ENCODE measurements at places on chromosomes 7 and 10.

- no peak for DNase-seq
Measured at GRCh38 chr10:128026615-128027300, 99.5 kb downstream of the MKI67 start.

- no peak for DNase-seq
Measured at GRCh38 chr10:103897241-103897774, 20.7 kb downstream of the STN1 start.

GRCh38 chr7:134888141-134888740, 98.1 kb upstream of the AGBL3 start:
- DNase-seq, result no peak

DNA sequence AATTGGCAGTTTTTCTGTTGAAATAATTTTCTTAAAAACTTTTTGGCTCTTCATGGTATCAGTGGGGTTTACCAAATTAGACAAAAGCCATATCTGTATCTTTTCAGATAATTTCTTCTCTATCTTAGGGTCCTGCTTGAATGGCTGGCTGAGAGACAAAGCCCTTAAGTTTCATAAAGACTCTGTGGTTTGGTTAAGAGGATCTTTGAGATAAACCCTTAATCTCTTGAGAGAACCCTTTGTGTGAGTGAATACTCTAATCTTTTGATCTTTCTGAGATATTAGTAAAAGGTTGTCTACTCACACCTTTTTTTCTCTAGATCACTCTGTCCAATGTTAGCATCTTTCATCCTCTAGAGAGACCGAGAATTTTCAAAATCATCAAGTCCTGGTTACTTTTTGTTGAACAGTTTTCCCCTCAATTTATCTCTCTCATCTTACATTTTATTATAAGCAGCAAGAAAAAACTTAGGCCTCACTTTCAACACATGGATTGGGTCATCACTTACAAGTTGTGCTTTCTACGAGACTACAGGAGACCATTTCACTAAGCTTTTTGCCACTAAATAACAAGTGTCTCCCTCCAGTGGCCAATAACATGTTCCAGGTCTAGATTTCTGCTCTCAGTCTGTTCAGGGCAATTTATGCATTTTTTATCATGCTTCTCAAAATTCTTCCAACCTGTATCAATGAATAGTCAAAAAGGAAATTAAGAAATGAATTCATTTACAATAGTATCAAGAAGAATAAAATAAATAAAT, 28.4 kb downstream of the DNAJC9 start:
- DNase-seq, result no peak

- DNase-seq, result no peak
Measured at GRCh38 chr10:124214610-124215375, 121.4 kb upstream of the CHST15 start.

GRCh38 chr7:8436965-8437364, 3.6 kb downstream of the NXPH1 start:
- peak; percentile 14 for DNase-seq

GRCh38 chr7:105766421-105767073, 109.9 kb downstream of the ATXN7L1 start:
- no peak for DNase-seq

GRCh38 chr7:39071116-39071515, 93.4 kb downstream of the POU6F2 start:
- DNase-seq, result no peak

DNA sequence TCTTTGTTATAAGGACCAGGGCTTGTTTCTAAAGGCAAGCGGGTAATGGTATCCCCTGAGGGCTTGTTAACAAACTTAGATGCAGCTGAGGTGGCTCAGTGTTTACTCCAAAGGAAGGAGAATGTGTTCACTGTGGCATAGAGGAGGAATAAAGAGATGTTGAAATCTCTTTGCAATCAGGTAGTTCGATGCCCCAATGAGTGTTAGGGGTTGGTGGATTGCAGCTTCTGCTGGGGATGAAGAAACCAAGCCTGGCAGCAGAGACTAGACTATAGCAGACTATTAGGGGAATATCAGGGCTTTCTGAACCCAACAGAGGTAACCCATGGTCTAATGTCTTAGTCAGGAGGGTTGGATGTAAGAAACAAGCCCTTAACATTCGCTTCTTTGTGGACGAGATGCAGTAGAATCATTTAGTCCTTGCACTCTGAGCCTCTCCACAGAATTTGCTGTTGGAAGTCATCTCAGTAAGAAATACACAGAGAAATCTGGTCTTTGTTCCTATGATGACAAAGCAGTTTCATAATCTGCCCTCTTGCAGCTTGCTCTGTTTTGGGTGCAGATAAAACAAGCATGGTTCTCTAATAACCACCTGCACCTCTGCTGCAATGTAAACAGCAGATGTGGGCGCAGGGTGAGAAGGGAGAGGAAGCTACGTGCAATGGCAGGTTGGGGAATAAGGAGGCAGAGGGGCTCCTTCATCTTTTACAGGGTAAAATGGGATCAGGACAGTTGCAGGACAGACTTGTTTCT, 108.6 kb downstream of the NRF1 start:
- no peak for DNase-seq

GRCh38 chr7:32506266-32507054, 11.2 kb downstream of the AVL9 start:
- DNase-seq, result no peak

- no peak for DNase-seq
Measured at GRCh38 chr7:99669782-99670181, 10.0 kb downstream of the CYP3A5 start.

- DNase-seq, result no peak
Measured at GRCh38 chr7:69561266-69561960, 36.9 kb upstream of the AUTS2 start.

DNA sequence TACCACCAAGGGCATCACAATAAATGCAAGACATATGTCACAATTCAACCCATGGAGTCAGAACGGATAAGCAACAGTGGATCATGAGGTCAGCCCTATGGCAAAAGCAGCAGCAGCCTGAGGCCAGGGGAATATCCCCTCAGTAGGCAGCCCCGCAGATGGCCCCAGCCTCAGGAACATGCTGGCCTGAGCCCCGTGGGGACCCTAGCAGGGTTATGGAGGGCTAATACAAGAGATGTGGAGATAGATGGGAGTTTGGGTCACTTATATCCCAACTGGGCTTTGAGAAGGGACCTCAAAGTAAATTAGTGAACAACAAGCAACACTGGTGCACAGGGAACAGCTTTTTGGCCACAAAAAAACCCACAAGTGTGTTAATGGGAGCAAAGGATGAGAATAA, 9.1 kb downstream of the TMEM72 start:
- no peak for DNase-seq

GRCh38 chr7:67947646-67948045, 951.0 kb downstream of the TYW1 start:
- DNase-seq, result no peak

GRCh38 chr7:45078125-45078681, 10.6 kb downstream of the NACAD start:
- DNase-seq, result no peak

DNA sequence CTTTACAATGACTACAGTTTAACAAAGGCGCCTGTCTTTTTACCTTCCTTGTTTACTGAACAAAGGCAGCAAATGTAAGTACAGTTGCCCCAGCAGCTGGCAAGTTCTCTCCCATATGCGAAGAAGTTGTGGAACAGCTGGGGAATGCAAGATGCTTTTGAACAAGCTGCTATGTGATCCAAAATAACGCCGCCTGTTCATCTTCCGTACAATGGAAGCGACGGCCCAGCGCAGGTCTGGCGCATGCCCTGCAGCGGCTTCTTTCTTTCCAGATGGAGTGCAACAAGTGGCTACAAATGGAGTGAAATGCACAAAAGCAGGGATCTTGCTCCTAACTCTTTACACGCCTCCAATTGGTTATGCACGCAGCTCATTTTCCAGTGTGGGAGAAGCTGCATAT, 97.0 kb upstream of the SVIL start:
- no peak for DNase-seq

DNA sequence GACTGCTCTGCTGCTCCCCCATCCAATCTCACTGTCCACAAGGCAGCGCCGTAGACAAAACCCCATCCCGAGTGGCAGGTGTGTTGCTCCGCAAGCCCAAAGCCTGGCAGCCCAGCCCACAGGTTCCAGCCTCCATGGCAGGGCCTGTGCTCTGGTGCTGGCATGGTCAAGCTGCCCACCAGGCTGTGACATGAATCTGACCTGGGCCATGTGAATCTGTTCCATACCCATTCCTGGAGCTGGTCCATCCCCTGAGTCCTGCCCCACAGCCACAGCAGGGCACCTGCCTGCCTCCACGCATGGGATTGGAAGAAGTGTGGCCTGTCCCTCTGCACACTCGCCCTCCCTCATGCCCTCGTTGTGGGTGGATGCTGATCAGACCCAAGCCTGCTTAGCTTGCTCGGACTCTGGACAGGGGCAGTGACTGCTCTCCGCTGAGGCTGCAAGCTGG, 128.8 kb downstream of the PTPN20 start:
- no peak for DNase-seq

DNA sequence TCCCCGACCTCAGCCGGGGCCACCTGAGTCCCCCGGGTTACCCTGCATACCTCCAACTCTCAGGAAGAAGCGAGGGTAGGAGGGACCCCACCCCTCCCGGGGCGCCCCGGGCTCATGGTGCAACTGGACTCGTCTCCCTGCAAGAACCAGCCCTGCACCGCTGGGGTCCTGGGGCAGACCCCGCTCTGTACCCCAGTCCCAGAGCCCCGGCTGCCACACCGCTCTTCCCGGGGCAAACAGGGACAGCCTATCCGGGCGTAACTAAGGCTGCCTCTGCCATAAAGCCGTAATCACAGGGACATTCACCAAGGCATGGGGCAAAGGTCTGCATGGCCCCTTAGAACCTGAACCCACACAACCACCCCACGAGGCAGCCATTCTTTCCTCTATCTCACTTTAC, 6.7 kb upstream of the MAFK start:
- no peak for DNase-seq

GRCh38 chr10:3150961-3151360, 21.6 kb downstream of the PITRM1 start:
- DNase-seq, result no peak

GRCh38 chr10:71837098-71837827, 13.8 kb downstream of the PSAP start:
- no peak for DNase-seq

GRCh38 chr10:23186697-23187096, 5.4 kb upstream of the PTF1A start:
- no peak for DNase-seq

DNA sequence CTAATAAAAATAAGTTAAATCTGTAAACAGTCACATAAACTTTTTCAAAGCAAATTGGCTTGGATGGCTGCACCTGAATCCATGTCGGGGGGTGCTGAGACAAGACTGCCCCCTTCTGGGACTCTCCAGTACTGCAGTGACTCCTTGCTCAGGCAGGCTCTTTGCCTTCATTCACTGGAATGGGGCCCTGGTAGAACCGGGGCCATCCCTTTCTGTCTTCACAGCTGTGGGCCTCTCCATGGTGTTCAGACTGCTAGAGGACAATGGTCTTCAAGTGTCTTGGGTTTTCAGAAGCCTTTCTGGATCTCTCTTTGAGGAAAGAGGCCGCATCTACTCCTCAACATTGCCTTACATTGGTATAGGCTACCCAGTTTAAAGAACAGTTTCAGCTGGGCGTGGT, 16.1 kb upstream of the IMPDH1 start:
- peak; percentile 72 for DNase-seq

DNA sequence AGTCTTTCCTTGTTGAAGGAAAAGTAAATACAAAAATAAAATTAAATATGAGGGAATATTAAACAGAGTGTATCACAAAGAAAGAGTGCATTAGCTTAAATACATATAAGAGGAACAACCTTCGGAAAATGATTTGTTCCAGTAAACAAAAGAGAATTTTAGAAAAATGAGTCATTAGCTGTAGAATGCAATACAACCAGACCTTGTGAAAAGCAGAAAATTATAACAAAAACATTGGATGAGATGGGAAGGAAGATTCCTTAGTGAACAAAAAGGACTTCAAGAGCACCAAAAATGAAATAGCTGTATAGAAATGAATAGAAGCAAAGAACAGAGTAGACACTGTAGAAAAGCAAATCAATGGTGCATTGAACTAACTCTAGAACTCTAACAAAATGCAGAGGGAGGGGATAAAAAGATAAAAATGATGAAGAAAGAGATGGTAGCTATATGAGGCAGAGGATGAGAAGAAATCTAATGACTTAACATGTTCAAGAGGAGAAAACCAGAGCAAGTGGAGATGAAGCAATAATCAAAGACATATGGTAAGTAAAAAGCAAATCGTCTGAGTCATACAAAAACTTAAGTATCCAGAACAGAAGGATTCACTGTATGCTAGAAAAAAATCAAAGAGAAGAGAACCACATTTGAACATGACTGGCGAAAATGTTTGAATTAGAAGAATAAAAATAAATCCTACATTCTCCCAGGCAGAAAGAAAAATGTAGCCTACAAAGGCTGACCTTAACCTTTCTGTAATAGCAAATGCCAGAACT, 190.5 kb downstream of the TMEM26 start:
- no peak for DNase-seq

GRCh38 chr10:70162892-70163201, 7.5 kb downstream of the SAR1A start:
- peak; percentile 42 for DNase-seq

GRCh38 chr7:70267381-70268120, 669.3 kb downstream of the AUTS2 start:
- no peak for DNase-seq

GRCh38 chr10:14413523-14413922, 82.8 kb upstream of the FRMD4A start:
- DNase-seq, result no peak

- DNase-seq, result no peak
Measured at GRCh38 chr7:3179456-3179855, 121.6 kb upstream of the SDK1 start.

DNA sequence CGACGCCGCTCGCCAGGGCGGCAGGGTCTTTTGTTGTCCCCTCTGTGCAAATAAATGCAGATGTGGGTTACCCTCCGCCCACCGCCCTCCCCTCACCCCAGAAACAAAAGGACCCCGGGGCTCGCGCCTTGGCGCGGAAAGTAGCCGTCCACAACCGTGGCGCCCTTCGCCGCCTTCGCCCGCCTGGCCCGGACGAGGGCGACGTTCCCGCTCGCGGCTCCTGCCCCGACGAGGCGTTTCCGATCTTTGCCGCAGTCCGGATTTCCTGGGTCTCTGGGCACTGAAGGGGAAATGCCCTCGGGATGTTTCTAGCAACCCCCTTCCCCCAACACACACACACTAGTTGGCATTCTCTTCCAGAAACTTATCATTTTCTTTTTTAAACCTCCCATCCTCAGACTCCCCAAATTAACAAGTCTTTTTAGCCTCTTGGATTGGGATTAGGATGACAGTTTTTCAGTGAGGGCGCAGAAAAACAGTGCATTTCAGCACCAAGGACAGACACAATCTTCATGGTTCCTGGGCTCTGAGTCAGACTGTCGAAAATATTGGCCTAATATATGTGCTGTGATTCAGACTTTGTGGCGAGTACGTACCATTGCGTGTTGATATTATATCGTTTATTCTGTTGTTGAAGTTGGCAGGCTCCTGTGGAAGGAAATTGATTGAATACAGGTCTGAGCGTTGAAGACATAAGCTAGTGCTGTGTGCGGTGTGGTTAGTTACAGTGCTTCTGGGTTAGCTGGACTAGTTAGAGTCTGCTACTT, 771 bp downstream of the PHYHIPL start:
- no peak for DNase-seq

DNA sequence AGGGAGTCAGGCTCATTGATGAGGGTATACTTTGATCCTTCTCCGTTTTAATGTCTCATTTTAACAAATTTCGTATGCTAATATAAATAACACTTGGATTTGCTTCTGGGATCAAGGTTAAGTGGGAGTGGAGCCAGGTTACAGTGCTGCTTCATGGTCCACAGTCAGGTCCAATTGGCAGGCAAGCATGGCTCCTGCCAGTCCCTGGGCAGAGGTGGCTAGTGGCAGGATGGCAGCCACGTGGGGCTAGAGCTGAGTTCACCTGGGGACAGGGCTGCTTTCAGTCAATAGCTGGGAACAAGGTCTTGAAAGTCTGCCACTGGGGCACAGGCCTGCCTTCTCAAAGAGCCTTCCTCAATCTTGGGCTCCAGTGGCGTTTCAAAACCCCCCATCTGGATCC, 16.0 kb upstream of the VWA2 start:
- DNase-seq, result no peak

All from stimulated activated CD4-positive, alpha-beta T cell treated with anti-CD3 and anti-CD28 coated beads, Interleukin-1b, Interleukin-23, amount 100 ng/mL, for 24 hours (primary cell).